ENCODE measurements at places on chromosomes 3 and 15. TPM values are rescaled to one million over a fixed set of nuclear protein-coding genes. Genes with fewer than 3 reads are reported as not detected.

RARB gene
- not detected for total RNA-seq

PRICKLE2 gene
- total RNA-seq = 0.07 TPM

CACNA2D2 gene
- total RNA-seq = not detected

GABRB3 gene
- total RNA-seq = not detected

IQSEC1 gene
- 17.4 TPM for total RNA-seq

CCNB2 gene
- total RNA-seq = 80.9 TPM

GPR15 gene
- not detected for total RNA-seq

All from HepG2 (cell line).